Hair follicle dermal papilla cell (primary cell): ENCODE measurements at places on chromosomes 3 and 15. TPM values are rescaled to one million over a fixed set of nuclear protein-coding genes. Genes with fewer than 3 reads are reported as not detected.

Gene ARL14
- not detected in 2 replicates for total RNA-seq

Gene RTP1
- not detected in 2 replicates for total RNA-seq

Gene NAALADL2
- total RNA-seq = 19.9 and 30.5 TPM in 2 replicates

Gene FGF7
- total RNA-seq = 157 and 195 TPM in 2 replicates

Gene CHRNA3
- not detected in 2 replicates for total RNA-seq

Gene ARRDC4
- total RNA-seq = 65.3 and 121 TPM in 2 replicates
